Right atrium auricular region (tissue), 2 donors: ENCODE measurements at places on chromosomes 11 and 22. TPM values are rescaled to one million over a fixed set of nuclear protein-coding genes. Genes with fewer than 3 reads are reported as not detected.

- no peak for DNase-seq
These were observed 137.7 kb upstream of the BLID start for GRCh38 chr11:122253589-122254231.

DNA sequence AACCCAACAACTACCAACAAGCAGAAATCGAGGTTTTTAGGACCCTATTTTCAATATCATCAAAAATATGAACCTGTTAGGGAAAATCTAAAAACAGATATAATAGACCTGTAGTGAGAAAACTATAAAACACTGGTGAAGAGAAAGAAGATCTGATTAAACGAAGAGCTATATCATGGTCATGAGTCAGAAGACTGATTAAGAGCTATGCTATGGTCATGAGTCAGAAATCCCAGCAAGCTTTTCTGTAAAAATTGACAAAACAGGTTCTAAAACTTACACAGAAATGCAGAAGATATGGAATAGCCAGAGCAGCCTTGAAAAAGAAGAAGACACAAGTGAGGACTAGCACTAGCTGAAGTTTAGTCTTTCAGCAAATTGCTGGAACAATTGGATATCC lies 345.0 kb downstream of the TBC1D22A start:
- no peak for DNase-seq

GRCh38 chr11:133347988-133348387 lies 184.3 kb downstream of the OPCML start:
- no peak for DNase-seq

GRCh38 chr11:1123970-1124369 lies 33.8 kb upstream of the MUC5AC start:
- no peak for DNase-seq

DNA sequence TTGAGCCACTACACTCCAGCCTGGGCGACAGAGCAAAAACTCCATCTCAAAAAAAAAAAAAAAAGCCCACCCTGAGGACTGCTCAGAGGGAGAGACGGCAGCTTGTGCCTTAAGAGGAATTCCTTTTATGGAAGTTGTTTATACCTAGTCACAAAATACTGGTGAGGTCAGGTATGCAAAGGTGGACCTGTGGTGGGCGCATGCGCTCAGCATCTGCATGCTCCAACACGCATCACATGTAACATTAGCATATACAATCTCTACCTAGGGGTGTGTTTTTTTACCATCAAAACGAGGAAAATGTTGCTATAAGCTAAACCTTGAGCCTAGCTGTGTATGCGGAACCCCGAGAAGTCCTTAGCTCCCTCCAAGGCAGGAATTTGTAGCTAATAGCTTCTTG lies 6.8 kb upstream of the SART1 start:
- DNase-seq = no peak

GRCh38 chr11:113173126-113173525 lies 141.3 kb upstream of the TTC12 start:
- no peak for DNase-seq

- no peak for DNase-seq
These were observed 2.9 kb upstream of the TTC36 start for GRCh38 chr11:118524356-118524755.

- DNase-seq = no peak
These were observed 55.0 kb upstream of the EMID1 start for GRCh38 chr22:29150701-29151100.

GRCh38 chr11:122234780-122235179 lies 118.8 kb upstream of the BLID start:
- no peak for DNase-seq

DNA sequence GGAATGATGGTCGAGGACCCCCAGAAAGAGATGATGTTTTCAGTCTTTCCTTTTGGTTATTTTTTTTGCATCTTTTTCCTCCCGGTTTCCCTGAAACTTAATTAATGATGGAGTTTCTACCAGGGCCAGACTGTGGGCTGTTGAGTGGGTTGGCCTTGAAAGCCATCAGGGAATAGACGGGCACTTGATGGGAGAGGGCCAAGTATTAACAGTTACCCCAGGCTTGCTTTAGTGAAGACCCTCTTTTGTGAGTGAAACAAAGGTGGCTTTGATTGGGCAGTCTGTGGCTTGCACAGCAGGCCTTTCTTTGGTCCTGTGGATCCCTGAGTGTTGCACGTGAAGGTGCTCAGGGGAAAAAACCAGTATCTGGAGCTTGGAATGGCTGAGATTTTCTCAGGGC lies 56.9 kb downstream of the AMOTL1 start:
- DNase-seq = no peak

DNA sequence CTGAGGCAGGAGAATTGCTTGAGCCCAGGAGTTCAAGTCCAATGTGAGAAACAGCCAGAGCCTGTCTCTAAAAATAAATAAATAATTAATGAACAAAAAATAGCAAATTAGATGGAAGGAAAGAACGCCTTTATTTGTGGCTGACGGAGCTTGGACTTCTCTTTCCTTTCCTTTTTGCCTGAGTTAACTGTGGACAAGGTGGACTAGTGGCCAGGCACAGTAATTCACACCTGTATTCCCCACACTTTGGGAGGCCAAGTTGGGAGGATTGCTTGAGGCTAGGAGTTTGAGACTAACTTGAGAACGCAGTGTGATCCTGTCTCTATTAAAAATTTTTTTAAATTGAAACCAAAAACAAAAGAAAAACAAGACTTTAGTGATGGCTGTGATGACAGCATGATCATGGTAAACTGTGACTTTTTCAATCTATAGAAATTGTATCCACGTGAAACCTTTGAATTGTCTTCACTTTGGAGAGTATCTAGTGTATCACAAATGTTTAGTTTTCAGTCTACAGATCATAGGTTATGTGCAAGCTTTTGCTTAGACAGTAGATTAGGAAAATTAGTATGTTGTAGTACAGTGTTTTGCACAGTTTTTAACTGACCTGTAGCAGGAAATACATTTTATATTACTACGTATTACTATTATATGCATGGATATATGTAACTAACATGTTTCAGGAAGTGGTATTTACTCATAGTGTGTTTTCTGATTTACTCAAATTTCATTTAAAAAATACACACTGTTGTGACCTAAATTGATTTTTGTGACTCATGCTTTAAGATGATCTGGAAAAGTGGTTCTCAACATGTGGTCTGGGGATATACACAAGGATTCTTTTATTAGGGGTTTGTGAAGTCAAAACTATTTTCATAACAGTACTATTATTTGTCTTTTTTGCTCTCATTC lies 42.1 kb downstream of the KDM2A start:
- no peak for DNase-seq

- DNase-seq = no peak
These were observed 716 bp downstream of the AMOTL1 start for GRCh38 chr11:94768602-94769541.

GRCh38 chr11:75822541-75822940 lies 7.5 kb downstream of the UVRAG start:
- DNase-seq = no peak

DNA sequence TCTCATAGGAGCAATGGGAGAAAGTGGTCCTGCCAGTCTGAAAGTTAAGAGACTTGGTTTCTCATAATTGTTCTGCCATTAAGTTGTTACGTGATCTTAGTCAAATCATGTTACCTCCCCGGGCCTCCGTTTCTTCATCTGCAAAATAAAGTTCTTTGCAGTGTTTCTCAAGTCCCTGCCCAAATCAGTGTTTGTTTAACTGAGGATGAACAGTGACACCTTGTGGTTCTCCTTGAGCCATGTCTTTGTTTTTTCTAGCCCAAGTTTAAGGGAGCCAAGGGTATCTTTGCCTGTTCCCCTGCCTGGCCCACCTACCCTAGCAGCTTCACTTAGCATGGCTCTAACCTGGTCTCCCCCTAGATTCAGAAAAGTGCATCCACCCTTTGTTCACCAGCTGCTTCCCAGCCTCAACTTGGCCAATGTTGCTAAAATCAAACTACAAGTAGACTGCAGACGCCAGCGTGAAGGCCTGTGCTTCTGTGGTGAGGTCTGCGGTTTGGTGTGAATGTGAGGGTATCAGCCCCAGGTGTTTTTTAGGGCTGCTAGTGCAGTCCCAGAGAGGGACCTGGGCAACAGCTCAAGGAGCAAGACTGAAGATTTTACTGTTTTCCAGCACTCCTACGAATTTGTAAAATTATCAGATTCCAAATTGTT lies 35.5 kb downstream of the FZD4 start:
- DNase-seq = no peak

DNA sequence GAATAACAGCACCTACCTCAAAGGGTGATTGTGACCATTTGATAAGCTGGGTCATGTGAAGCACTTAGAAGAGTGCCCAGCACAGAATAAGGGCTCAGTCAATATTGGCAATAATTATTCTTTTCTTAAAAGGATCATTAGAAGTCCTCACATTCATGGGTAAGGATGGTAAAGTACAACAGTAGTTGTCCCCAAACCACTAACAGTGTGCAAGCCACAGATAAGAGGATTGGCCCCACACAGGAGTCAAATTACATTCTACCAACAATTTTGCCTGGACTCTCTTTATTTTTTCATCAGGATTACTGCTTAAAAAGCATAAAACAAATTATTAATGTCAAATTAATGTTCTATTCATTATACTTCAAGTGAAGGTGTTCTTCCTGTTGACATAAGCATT lies 271.5 kb upstream of the PDGFD start:
- DNase-seq = no peak

GRCh38 chr11:65036931-65037330 lies 4.1 kb upstream of the SAC3D1 start:
- DNase-seq = no peak

DNA sequence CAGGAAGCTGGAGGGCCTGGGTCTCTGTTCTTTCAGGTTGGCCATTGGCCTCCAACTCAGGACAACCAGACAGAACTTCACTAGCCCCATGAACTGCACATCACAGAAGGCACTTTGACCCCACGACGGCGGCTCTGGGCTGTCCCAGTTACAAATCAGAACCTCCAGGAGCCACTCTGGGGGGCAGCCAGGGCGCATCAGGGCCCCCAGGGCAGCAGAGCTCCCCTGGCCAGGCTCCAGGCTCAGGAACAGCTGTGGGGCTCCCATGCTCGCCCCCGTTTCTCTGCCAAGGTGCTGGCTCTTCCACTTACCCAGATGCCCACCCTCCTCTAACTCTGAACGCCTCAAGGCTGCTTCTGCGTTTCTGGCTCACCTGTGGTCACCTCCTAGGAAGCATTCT lies 25.5 kb downstream of the TOLLIP start:
- DNase-seq = no peak

DNA sequence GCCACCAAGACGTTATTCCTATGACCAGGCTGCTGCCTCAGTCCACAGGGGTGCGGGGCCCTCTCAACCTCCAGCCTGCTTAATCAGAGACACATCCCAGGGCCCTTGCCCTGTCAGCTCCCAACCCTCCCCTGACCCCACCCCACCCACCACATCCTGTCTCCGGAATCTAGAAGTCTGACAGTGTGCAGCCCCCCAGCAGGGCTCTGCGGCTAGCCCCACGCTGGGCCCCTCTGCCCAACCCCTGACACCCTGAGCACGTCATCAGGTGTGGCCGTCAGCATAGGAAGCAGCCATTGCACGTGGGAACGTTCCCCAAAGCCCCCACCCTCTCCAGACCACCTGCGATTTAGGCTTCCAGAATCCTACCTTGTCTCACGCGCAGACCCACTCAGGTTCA lies 34.3 kb upstream of the IGSF9B start:
- no peak for DNase-seq

GRCh38 chr11:129787532-129788155 lies 28.0 kb upstream of the TMEM45B start:
- no peak for DNase-seq

The NCR3LG1 gene
- 3.6 TPM for total RNA-seq

The EPS8L2 gene
- total RNA-seq = 7.5 TPM

- no peak for DNase-seq
These were observed 717 bp downstream of the OSM start for GRCh38 chr22:30265823-30266444.

- DNase-seq = no peak
These were observed 346.6 kb upstream of the CCDC179 start for GRCh38 chr11:23206741-23207336.

The SPATA19 gene
- total RNA-seq = not detected
